Stimulated activated CD4-positive, alpha-beta T cell treated with anti-CD3 and anti-CD28 coated beads, TNF-alpha, amount 100 ng/mL, for 1 hour (primary cell): ENCODE measurements at places on chromosomes 5 and 9.

GRCh38 chr5:104146652-104147051 lies 584.1 kb upstream of the NUDT12 start:
- no peak for DNase-seq

DNA sequence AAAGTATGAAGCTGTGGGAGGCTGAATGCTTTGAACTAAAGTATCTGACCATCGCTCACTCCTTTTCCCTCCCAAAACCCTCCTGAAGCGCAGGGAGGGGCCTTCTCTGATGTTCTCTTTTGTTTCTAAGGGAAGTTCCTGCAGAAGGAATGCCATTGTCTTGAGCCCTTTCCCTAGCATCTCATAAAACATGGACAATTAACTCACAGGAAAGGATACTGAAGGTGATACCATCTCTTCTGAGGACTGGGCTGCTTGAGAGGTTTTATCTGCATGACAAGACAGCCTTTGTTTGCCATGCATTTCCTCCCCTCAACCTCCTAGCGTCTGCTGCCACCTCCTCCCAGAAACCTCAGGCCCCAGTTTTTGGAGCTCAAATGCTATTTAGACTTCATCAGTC lies 4.3 kb upstream of the RMND5B start:
- no peak for DNase-seq

- DNase-seq: no peak
These were observed 6.8 kb downstream of the GPR150 start for GRCh38 chr5:95626701-95627100.

DNA sequence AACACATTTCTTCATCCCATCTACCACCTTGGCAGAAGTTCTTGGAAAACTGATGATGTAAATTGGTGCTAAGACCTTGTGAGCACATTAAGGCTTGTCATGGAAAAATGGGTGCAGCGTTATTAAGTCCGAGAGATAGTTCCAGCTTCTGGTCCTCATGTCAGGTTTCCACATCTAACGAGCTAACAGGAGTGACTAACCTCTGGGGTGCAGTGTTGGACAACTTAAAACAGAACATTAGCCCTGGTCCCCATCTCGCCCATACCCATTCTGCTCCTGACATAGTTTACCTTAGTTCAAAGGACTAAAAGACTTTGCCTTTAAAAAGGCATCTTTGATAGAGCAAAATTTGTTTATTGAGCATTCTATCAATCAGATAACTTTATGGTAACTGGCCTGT lies 128.0 kb downstream of the SLC1A3 start:
- DNase-seq: no peak

GRCh38 chr5:14264605-14265316 lies 121.6 kb downstream of the TRIO start:
- peak; percentile 27 for DNase-seq
